Activated CD4-positive, alpha-beta T cell treated with anti-CD3 and anti-CD28 coated beads for 36 hours (primary cell): ENCODE measurements at places on chromosomes 12 and 14. TPM values are rescaled to one million over a fixed set of nuclear protein-coding genes. Genes with fewer than 3 reads are reported as not detected.

DNA sequence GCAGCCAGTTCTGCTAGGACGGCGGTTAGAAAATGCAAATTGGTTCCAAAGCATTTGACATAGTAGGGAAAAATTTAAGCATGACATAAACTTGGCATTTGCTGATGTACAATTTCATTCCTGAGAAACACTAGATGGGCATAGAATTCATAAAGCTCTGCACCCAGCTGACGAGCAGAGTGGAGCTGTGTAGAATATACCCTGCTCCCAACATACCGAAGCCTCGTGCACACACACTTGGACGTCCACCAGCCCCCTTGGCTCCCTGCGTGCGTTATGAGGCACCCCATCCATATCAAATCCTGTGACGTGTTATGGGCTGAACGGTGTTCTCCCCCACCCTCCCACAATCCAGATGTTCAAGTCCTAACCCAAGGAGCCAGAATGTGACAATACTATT, 65.4 kb downstream of the CLMN start:
- no peak for DNase-seq

The TMEM63C gene
- 1.1 TPM for total RNA-seq

The CLEC14A gene
- not detected for total RNA-seq

The TMPRSS12 gene
- total RNA-seq: not detected

DNA sequence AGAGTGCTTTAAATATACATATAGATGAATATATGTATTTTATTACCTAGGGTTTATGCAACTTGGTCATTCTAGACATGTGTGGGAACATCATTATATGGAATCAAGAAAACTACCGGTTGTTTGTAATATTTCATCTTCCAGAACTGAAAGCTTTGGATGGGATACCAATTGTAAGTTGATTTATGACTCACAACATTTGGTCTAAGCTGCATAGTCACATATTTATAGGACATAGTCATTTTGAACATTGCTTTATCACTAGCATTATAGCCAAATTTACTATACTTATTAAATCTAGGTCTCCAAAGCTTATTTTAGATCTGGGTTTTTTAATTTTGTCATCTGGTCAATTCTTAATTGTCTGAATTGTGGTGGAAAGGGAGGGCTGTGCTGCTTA, 83.7 kb upstream of the PCNX4 start:
- DNase-seq: no peak
